H9 (cell line): ENCODE measurements at places on chromosomes 2 and 18. TPM values are rescaled to one million over a fixed set of nuclear protein-coding genes. Genes with fewer than 3 reads are reported as not detected.

- H3K27ac ChIP-seq: no peak overlapping the region
- H3K4me1 ChIP-seq: no peaks in the 10 kb centered on the region
- H3K27me3 ChIP-seq: no peaks in the 10 kb centered on the region
- no peak for DNase-seq
- H3K36me3 ChIP-seq: peaks cover 58% of the 10 kb centered on the region
These were observed 48.7 kb downstream of the IMPA2 start for GRCh38 chr18:12029786-12030584.

DNA sequence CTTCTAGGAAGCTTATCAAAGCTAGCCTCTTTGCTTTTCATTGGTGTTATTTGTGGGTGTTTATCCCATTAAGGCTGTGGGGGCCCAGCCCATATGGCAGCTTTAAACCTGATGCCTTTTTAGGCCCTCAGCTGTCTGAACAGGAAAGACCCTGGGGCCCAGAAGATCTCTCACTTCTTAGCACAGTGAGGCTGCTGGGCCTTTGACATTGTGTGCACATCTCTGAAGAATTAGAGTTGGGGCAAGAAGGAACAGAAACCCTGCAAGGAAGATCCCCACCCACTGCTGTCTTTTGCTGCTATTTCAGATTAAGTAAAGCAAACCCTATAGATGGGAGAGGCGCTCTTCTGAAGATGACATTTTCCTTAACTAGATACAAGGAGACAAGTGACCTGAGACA is 250.0 kb downstream of the SMAD2 start:
- H3K36me3 ChIP-seq: no peaks in the 10 kb centered on the region
- DNase-seq: no peak
- no peaks in the 10 kb centered on the region for H3K4me1 ChIP-seq
- no peaks in the 10 kb centered on the region for H3K27me3 ChIP-seq
- no peak overlapping the region for H3K4me3 ChIP-seq
- no peak overlapping the region for H3K27ac ChIP-seq

DNA sequence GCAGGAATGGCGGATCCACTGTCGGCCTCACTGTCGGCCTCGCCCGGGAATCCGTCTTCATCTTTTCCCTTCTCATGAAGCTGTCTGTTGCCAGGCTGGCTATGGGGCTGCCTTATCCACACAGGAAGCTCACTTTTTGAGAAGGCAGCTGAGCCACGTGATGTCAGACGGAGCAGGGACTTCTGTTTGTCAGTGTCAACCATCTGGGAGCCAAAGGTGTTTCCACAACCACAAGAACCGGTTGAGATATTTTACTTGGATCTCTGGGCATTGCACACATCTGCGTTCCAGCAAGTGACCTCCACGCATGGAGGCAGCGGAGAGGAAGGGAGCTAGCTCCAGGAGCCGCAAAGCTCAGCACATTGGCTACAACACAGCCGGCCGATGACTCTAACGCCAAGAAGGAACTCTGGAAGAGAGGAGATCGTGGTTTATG is 27.4 kb upstream of the TAF1B start:
- no peaks in the 10 kb centered on the region for H3K4me1 ChIP-seq
- H3K27me3 ChIP-seq: 0 out of 2 replicates have a peak, but pooled peaks cover 2% of the 10 kb centered on the region
- no peaks in the 10 kb centered on the region for H3K36me3 ChIP-seq
- no peak overlapping the region for H3K27ac ChIP-seq

DNA sequence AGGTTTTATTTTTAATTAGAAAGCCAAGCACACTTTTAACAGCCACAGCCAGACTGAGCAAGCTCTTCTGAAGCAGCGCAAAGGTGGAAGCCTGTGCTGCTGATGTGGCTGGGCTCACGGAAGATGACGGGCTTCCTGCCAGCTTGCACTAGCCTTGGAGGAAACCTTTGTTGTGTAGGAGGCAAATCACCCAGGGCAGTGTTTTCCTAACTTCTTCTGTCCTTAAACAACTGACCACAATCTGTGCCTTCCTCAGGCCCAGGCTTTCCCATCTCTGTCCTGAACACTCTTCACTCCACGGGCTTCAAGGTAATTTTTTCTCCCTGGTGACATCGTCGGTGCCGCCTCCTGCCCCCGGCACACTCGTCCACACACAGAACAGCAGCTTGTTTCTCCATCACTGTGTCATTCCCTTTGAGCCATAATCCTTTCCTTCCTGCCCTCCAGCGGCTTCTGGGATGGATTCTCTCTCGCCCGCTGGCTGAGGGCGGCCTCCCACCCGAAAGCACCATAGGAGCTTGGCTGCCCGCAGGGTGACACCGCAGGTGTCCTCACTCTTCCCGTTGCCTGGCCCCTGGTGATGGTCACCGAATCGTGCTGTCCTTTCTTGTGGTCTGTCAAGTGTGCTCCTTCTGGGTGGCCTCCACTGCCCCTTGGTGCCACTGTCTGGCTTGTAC is 31.1 kb upstream of the INHBB start:
- H3K36me3 ChIP-seq: no peaks in the 10 kb centered on the region
- H3K4me1 ChIP-seq: no peaks in the 10 kb centered on the region
- no peak overlapping the region for H3K27ac ChIP-seq
- no peak for DNase-seq
- H3K4me3 ChIP-seq: no peak overlapping the region; the same call in 2 of the 3 replicates

- no peak overlapping the region for H3K27ac ChIP-seq
- peaks cover 8% of the 10 kb centered on the region; the same call in 1 of the 2 replicates for H3K4me1 ChIP-seq
- no peak for DNase-seq
- peaks cover 11% of the 10 kb centered on the region for H3K36me3 ChIP-seq
- no peaks in the 10 kb centered on the region for H3K27me3 ChIP-seq
These were observed 21.2 kb downstream of the DYNAP start for GRCh38 chr18:54612237-54612636.

DNA sequence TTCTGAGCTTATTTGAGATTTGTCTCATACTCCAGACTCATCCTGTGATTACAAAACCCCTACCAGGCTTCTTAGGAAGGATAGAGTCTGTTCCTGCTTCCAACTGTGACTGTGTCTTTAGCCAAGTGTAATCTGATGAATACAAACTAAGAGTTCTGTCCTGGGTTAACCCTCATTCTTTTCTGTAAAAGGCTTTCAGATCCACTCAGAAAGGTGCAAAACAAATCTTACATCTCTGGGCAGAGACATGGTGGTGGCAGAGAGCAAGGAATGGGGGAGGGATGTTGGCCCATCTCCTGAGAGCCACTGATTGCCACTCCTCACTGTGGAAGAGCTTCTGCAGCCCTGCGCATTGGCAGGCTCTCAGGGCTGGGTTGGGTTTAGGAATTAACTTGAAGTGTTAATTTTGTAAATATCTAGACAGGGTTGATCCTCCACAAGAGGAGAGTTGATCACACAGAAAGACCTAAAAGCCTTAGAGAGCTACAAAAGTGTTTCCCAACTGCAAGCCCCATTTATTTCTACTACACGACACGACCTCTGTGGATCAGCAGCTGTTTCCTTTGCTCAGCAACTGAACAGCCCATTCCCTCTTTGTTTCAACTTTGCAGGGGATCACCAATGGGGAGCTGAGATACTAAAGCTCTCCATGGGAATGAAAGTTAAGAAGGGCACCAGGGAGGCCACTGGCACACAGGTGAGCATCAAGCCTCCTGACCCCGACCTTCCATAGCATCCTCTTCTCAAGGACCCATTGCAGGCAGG is 23.7 kb upstream of the SPTBN1 start:
- no peak for DNase-seq
- no peaks in the 10 kb centered on the region for H3K36me3 ChIP-seq
- H3K4me1 ChIP-seq: no peaks in the 10 kb centered on the region
- no peak overlapping the region for H3K4me3 ChIP-seq
- no peak overlapping the region for H3K27ac ChIP-seq
- no peaks in the 10 kb centered on the region for H3K27me3 ChIP-seq

DNA sequence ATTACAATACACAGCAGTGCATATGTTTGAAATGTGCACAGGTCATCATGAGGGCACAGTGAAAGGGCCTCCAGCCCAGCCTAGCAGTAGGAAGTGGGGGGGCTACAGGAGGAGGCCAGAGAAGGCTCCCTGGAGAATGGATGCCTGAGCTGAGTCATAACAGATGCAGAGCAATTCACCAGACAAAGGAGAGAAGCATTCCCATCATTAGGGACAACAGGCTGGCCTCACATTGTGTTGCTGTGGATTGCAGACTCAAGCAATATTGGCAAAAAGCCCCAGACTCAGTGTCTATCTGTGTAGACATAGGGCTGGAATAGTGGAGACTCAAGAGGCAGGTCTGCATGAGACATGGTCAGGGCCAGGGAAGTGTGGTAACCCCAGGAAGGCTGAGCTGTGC is 329.9 kb downstream of the DLGAP1 start:
- peak overlapping the region; percentile 75 for H3K27ac ChIP-seq
- 0 out of 2 replicates have a peak, but pooled peaks cover 3% of the 10 kb centered on the region for H3K36me3 ChIP-seq
- H3K27me3 ChIP-seq: no peaks in the 10 kb centered on the region
- H3K4me3 ChIP-seq: peak overlapping the region; percentile 45; the same call in 2 of the 3 replicates
- H3K4me1 ChIP-seq: peaks cover 28% of the 10 kb centered on the region

GRCh38 chr2:186683341-186683740 is 10.5 kb upstream of the FAM171B start:
- H3K27ac ChIP-seq: no peak overlapping the region
- H3K27me3 ChIP-seq: no peaks in the 10 kb centered on the region
- no peak overlapping the region for H3K4me3 ChIP-seq
- no peak for DNase-seq

DNA sequence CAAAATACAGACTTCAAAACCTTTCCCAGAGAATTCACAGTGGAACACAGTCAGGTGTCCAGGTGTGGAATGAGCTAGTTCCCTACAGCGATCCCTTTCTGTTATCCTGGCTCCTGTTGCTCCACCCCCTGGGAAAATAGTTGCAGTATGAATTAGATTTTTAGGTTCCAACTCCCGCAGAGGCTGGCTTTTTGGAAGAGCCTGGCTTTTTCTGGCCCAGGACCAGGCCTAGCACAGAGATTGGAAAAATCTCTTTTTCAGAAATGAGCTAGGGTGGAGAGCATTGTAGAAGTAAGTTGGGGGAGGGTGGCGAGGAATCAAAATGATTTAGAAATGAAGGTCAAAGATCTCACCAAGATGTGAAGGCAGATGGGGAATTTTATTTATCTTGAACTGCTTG is 27.1 kb downstream of the COL5A2 start:
- H3K27me3 ChIP-seq: no peaks in the 10 kb centered on the region
- no peaks in the 10 kb centered on the region for H3K36me3 ChIP-seq
- peaks cover 3% of the 10 kb centered on the region; the same call in 1 of the 2 replicates for H3K4me1 ChIP-seq

GRCh38 chr2:53672881-53673522 is 94.6 kb upstream of the CHAC2 start:
- H3K36me3 ChIP-seq: peaks cover 8% of the 10 kb centered on the region
- no peak for DNase-seq
- H3K27ac ChIP-seq: no peak overlapping the region
- no peaks in the 10 kb centered on the region for H3K4me1 ChIP-seq
- no peak overlapping the region for H3K4me3 ChIP-seq

DNA sequence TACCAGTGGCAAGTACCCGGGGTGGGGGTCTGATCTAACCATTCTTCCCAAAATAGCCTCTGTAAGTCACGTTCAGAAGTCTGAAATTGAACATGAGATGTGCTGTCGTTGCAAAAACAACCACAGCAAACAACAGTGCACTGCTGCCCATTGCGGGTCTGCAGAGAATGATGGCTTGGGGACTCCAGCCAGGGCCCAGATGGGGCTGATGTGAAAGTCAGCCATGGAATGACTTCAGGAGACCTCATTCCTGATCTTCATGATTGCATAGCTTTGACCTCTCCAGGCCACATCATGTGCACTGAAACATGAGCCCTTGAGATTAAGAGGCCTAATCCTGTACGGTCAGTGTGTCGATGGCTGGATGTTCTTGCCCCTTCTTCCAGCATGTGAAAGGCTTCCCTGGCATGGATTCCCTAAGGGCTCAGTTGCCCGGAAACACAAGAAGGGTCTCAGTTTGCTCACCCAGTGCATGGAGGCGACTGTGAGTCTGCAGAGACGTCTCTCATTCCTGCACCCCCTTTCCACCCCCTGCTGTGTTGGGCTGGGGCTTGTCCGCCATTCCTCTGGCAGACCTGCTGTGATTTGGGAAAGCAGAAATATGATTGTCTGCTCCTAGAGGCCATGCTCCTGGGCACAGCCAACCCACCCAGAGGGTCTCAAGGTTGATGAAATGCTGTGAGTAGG is 191.6 kb downstream of the SEPTIN10 start:
- H3K36me3 ChIP-seq: no peaks in the 10 kb centered on the region
- DNase-seq: no peak
- H3K4me1 ChIP-seq: no peaks in the 10 kb centered on the region

DNA sequence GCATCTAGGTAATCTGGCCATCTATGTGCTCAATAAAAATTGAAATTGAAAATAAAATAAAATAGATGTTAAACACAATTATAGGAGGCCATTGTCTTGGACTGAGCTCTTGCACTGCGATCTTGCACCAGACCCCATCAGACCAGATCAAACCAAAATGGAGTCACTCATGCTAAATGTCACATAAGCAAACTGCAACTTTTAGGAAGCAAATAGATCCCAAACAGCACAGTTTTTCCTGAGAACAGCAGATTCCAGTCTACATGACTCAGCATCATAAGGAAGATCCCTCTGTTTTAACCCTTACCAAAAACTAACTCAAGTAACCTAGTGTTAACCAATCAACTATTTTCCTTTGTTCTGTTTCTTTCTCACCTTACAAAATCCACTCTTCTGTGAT is 57.7 kb upstream of the LRP1B start:
- no peak overlapping the region for H3K4me3 ChIP-seq
- no peak for DNase-seq
- H3K27me3 ChIP-seq: no peaks in the 10 kb centered on the region
- H3K27ac ChIP-seq: no peak overlapping the region
- H3K4me1 ChIP-seq: peaks cover 6% of the 10 kb centered on the region; the same call in 1 of the 2 replicates

DNA sequence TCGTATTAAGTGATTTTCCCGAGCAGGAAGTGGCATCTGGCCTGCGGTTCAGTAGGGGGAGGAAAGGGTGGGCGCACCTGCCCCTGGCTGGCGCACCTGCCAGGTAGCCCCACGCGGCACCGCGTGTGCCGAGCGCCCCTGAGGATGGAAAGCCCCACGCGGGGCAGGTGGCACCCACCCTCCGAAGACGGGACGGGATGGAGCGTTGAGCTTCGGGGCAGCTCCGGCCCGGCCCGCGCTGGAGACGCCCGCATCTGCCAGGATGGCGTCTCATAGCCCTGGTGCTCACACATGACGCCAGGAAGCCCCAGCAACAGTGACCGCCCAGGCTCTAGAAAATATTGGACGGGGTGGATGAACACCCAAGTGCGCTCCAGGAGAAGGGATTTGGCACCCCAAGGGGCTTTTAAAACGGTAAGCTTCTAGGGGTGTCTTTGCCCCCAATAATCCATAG is 2.5 kb upstream of the NFATC1 start:
- H3K4me3 ChIP-seq: peak overlapping the region; percentile 82
- H3K27ac ChIP-seq: no peak overlapping the region
- no peaks in the 10 kb centered on the region for H3K36me3 ChIP-seq
- no peak for DNase-seq

- H3K4me1 ChIP-seq: no peaks in the 10 kb centered on the region
- no peak overlapping the region for H3K27ac ChIP-seq
- H3K27me3 ChIP-seq: peaks cover 3% of the 10 kb centered on the region; the same call in 1 of the 2 replicates
- no peak overlapping the region for H3K4me3 ChIP-seq
These were observed 18.0 kb downstream of the TBR1 start for GRCh38 chr2:161434118-161434517.

LIMS4 gene
- 0.55 and 0.70 TPM in 2 replicates for total RNA-seq

L3MBTL4 gene
- 1.9 and 2.0 TPM in 2 replicates for total RNA-seq

APLF gene
- 3.6 and 3.7 TPM in 2 replicates for total RNA-seq

UGT1A8 gene
- total RNA-seq: not detected in 2 replicates

SERPINB3 gene
- total RNA-seq: 1.7 TPM in 2 replicates
